Panc1 (cell line): ENCODE measurements at places on chromosomes 2 and 18. TPM values are rescaled to one million over a fixed set of nuclear protein-coding genes. Genes with fewer than 3 reads are reported as not detected.

DNA sequence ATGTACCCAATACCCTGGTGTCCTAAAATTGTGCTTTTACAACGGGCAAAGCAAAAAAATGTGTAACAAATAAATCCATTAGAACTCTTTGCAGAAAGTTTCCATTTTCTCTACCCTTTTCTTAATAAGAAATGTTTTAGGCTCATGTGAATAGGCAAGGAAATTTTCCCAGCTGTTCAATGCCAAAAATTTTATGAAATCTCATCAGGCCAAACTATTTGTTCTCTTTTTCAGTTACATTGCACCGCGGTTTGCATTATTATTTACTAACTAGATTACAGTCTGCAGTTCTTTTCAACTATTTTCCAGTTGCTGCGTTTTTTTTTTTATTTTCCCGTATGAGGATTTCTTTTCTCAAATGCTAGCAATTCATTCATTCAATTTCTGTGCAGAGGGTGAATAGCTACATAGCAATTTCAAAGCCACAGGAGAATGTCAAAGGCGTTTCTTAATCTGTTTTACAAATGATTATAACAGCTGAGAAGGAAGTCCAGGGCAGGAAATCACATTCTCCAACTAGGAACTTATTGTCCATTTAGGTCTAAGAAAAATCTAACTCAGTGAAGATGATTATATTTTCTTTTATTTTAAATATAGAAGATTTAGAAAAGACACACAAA, 367.5 kb upstream of the MMADHC start:
- DNase-seq: no peak

DNA sequence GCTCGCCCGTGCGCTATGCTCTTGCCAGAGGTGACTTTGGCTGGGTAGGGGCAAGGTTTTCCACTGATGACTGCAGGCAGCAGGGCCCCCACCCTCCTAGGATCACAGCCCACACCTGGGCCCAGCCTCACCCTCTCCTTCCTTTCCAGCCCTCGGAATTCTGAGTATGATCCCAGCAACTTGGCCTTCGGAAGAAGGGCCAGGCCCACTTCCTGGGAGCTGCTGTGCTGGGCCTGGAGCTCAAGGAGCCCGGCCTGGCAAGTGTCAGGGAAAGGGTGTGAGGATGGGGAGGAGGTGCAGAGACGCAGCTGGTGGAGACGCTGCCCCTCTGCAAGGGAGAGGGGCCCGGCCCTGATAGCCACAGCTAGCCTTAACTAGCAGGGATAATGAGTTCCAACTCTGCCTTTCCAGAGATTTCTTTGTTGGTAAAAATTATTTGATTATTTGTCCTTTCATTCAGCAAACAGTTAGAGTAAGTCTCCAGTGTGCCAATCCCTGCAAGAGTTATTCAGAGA, 1.7 kb upstream of the CNDP1 start:
- DNase-seq: no peak

- DNase-seq: no peak
These were observed 16.4 kb upstream of the ZNF385B start for GRCh38 chr2:179877601-179878364.

GRCh38 chr2:4916094-4916493, 776.1 kb upstream of the SOX11 start:
- DNase-seq: no peak

- no peak for DNase-seq
These were observed 25.1 kb upstream of the ALK start for GRCh38 chr2:29946505-29946904.

GRCh38 chr2:96870626-96871255, 861 bp upstream of the SEMA4C start:
- DNase-seq: no peak

DNA sequence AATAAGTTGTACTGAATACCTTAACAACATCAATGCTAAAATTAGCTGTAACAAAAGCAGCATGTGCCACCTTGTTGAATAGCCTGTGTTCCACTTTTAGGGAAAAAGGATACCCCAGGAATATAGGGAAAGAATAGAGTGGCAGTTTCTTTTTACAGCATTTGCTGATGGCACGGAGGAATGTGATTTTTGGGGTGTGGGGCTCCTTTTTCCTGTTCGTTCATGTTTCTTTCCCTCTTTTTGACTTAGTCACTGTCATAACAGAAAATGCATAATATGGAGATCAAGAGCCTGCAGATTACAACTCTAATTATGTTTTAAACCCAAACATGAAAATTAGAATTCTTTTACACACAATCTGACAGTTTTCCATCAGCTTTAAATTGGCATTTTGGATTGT, 60.4 kb downstream of the MAP3K20 start:
- DNase-seq: no peak

DNA sequence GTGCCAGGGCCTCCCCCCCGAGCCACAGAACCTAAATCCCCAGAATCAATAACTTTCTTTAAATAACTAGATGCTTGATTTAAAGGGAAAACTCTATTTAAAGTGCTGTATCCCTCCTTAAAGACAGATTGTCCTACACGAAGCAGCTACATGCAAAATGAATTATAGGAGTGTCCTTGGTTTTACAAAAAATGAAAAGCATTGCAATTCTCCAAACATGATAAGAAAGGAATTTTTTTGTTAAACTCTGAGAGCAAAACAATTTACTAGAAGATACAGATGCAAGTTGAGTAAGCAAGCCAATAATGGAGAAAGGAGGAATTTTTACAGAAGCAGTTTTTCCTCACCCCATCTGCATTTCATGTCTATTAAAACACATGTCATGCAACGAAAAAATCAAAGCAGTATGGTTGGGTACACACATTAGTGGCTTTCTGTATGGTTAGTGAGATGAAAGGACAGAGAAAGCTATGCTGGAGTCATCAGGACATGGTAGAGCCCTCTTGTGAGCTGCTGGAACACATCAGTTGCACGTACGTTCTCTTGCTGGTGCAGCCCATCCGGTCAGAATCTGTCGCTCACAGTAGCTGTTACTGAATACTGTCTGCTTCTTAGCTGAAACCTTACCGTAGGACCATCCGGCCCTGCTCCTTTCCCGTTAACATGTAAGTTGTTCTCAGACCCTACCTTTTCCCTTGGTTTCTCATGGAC, 25.9 kb upstream of the STEAP3 start:
- DNase-seq: no peak

UGT1A5 gene
- not detected for total RNA-seq

KDSR gene
- 29.8 TPM for total RNA-seq

MAP2 gene
- total RNA-seq: 44.9 TPM

FEV gene
- not detected for total RNA-seq

ABCG8 gene
- 0.03 TPM for total RNA-seq
